ENCODE measurements at places on chromosomes 5 and 9.
A peak's percentile ranks its signal among the peaks of the same experiment; 100 is the strongest.

DNA sequence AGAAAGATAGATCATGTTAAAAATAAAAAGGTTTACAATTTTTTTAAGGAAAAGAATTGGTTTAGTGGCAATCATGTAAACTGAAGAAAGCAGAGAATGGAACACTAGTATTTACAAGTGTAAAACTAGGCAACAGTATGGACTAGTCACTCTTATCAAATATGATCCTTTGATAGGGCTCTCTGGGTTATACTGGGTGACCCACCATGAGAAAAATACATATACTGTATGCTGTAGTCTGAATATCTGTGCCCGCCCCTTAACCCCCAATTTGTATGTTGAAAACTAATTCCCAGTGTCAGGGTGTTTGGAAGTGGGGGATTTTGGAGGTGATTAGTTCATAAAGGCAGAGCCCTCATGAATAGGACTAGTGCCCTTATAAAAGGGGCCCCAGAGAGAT is 236.8 kb upstream of the TARS1 start:
- DNase-seq: no peak

GRCh38 chr5:92641031-92641962 is 939.7 kb downstream of the NR2F1-AS1 start:
- peak; percentile 50 for DNase-seq

DNA sequence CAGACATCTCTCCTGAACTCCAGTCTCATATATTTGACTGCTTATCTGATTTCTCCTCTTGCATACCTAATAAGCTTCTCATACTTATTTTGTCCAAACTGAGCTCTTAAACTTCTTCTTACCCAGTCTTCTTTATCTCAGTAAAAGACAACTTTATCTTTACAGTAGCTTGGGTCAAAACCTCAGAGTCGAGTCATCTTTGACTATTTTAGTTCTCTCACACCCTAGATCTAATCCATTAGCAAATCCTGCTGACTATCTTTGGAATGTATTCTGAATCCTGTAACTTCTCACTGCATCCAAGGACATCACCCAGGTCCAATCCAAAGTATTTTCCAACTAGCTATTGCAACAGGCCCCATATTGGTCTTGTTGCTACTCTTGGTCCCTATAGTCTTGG is 11.8 kb upstream of the JAK2 start:
- DNase-seq: no peak

DNA sequence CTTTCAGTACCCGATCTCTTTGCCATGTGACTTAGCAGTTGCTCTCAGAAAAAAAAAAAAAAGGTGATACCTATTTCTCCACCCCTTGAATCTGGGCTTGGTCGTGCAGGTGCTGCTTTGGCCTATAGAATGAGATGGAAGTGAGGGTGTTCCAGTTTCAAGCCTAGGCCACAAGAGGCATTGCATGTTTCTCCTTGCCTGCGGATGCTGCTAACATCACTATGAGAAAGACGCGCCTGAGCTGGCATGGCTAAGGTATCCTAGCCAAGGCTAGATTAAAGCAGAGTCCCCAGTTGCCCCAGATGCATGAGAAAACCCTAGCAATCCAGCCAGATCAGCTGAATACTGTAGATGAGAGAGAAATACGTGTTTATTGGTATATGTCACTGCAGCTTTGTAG is 14.7 kb upstream of the CSF1R start:
- DNase-seq: no peak

GRCh38 chr5:121027636-121028035 is 563.5 kb downstream of the PRR16 start:
- no peak for DNase-seq

GRCh38 chr5:127976991-127977717 is 106.4 kb upstream of the SLC12A2 start:
- no peak for DNase-seq

DNA sequence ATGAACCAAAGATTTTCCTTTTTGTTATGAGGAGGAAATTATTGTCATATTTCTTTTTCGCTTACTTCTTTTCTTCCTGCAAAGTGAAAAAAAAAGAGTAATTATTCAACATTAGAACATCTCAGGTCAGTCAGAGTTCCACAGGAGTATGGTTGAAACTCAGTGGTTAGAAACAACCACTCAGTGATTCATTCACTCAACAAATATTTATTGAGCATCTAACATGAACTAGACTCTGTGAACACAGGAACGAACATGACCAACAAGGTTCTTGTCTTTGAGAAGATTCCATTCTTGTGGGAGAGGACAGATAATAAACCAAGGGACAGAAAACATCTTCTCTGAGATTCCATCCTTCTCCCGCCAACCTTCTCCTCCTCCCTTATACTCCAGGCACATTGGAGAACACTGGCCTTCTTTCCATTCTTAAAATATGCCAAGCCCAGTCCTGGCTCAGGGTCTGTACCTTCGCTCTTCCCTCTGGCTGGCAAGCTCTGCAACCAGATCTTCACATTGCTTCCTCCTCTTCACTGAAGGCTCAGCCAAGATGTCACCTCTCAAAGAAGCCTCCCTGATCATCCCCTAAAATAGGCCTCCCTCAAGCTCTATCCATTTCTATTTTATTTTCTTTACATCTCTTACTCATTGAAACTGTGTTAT is 6.8 kb upstream of the GRAMD2B start:
- DNase-seq: no peak

GRCh38 chr9:136438548-136439480 is 831 bp downstream of the INPP5E start:
- peak; percentile 23 for DNase-seq

GRCh38 chr5:55620766-55621160 is 86.0 kb upstream of the PLPP1 start:
- no peak for DNase-seq

- no peak for DNase-seq
Observed at GRCh38 chr9:126226991-126227936, 99.4 kb upstream of the MVB12B start.

DNA sequence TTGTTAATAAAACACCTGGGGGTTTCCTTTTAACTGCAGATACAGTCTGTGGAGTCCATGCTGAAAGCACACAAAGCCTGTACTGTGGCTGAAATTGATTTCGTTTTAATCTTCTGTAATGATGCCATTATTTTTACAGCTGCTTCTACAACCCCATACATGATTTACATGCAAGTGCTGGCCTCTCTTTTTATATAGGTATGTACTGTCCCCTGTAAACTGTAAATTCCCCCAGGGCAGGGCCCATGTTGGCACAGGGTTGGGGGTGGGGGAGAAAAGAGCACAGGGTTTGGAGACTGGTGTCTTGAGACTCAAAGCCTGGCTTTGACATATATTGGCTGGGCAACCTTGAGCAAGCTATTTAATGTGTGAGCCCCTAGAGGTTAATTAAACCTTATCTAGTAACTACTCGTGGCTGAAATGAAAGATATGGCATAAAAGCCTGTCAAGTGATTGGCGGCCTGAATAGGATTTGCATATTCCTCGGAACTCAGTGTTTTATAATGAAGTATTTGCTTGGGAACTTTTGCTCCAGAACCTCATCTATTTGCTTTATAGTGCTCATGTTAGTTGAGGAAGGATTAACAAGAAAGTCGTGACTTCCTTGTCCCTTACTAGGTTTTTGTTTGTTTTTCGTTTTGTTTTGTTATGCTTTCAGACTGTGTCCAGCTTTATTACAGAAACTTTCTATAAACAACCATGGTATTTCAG is 34.0 kb downstream of the KLF4 start:
- DNase-seq: no peak

- DNase-seq: no peak
Observed at GRCh38 chr9:76431601-76432000, 27.4 kb upstream of the GCNT1 start.

DNA sequence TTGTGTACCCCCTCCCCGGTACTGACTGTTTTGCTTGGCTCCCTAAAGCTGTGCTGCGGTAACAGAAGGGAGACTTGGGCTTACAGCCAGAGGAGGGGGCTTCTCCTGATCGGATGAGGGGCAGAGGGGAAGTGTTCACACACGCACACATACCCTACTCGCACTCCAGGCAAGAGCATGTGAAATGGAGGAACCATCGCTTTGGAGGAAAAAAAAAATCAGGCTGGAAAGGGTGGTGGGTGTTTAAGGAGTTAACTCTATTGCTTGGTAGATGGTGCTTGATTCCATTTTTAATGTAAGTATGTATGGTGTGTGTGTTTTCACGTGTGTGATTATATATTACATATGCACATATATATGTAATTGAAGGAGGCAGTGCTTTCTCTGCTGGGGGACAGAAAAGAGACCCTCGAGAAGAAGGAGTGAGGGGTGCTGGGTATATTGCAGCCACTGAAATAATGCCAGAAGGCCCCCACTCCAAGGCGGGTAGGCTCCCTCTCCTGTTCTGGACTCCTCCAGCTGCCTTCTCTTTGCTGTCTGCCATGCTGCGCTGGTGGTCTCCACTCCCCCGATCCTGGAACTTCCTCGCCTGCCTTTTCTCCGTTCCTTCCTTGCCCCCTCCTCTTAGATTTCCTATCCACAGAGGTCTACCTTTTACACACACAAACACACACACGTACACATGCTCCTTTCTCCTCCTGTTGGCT is 721 bp downstream of the GRIA1 start:
- DNase-seq: no peak

- DNase-seq: no peak
Observed at GRCh38 chr9:79357616-79358015, 214.1 kb upstream of the TLE4 start.

DNA sequence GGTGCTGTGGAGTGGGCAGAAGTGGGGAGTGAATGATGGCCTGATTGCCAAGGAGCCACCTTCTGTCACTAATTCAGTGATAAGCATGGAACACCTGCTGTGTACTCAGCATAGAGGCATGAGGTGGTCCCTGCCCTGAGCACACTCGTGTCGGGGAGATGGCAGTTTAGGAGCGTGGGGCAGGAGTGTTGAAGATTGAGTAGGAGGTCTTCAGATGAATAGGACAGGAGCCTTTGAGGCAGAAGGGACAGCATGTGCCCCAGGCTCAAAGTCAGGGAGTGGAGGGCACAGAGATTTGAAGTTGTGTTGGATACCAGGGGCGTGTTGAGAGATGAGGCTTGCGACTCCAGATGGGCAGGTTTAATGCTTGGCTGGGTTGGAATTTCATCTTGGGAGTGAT is 55.0 kb downstream of the ZNF618 start:
- DNase-seq: no peak

- no peak for DNase-seq
Observed at GRCh38 chr9:129604766-129605163, 16.1 kb downstream of the C9orf50 start.

DNA sequence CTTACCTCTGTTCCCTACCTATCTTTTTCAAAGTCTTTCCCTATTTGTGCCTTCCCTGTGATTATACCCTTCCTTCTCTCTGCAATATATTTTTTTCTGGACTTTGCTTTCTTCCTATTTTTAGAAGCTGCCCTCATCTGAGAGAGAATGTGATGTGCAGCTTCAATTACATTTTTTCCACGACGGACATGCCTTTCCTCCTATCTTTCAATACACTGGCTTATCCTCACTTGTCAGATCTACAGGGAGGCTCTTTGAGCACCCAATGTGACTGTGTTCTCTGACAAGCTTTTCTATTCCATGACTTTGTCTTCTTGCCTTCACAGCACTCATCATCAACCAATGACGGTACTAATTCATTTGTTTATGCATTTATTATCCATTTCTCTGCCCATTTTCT is 227.9 kb upstream of the CLINT1 start:
- no peak for DNase-seq

DNA sequence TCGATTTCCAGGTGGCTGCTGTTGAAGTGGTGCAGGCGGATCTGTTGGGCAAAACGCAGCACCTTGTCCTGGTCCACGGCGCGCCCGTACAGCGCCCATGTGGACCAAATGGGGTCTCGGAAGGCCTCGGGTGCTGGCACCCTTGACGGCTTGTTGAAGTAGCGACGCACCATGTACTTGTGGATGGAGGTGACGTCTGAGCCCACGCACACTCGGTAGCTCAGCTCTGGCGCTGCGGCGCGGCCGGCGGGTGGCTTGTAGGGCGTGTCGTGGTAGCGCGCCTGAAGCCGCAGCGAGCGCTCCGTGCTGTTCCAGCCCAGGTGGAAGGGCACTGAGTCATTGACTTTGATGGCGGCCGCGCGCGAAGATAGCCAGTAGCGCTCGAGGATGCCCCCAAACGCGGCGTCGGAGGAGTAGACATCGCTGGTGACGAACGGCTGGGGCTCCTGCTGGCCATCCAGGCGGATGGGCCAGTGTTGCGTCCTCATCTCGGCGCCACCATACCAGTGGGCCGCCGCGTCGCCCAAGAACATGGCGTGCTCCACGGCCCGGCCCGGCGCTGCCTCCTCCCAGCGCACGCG is 4.7 kb downstream of the MYORG start:
- DNase-seq: no peak

- DNase-seq: no peak
Observed at GRCh38 chr5:86108825-86109224, 508.9 kb upstream of the COX7C start.

DNA sequence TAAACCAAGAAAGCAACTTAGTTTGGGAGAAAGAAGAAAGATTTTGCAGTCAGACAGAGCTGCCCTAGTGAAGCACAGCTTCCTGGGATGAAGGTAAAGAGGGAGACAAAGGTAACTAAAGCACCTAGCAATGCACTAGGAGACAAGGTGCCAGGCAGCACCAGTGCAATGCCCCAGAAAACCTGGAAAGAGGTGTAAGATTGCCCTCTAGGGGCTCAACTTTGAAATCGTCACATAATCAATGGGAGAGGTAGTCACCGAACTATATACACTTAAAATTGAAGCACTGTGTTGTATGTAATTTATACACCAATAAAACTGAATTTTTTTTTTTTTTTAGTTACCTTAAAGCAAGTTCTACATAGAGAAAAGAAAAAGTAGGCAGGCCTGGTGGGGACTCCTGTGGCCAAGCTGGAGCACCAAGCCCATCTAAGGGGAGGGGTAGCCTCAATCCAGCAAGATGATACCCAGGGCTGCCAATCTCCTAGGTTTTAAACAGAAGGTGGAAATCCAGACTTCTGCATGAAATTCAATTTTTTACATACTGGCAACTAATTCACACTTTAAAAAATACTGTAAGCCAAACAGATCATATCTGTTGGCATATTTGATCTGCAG is 48.2 kb downstream of the CDK5RAP2 start:
- DNase-seq: peak; percentile 40

DNA sequence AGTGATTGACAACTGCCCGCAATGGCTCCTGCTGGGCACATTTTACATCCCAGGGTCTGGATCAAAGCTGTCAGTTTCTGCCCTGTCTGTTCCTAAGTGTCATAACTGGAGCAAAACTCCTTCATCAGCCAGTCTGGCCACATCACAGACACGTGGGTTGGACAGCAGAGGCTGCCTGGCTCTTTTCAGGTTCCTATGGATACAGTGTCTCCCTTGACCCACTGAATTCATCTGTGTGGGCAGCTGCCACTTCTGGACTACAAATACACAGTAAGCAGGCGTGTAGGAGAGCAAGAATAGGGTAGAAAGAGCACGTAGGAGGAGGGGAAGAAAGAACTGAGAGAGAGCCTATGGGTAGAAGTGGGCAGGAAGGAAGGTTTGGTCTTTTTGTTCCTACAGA is 238.0 kb downstream of the ENC1 start:
- DNase-seq: no peak

- no peak for DNase-seq
Observed at GRCh38 chr5:127804886-127805426, 101.8 kb downstream of the CCDC192 start.

GRCh38 chr9:211557-211956 is 3.1 kb upstream of the DOCK8 start:
- no peak for DNase-seq

- DNase-seq: no peak
Observed at GRCh38 chr5:153818626-153819025, 220.1 kb downstream of the FAM114A2 start.
